Keratinocyte (primary cell): ENCODE measurements at places on chromosomes 4 and X.

DNA sequence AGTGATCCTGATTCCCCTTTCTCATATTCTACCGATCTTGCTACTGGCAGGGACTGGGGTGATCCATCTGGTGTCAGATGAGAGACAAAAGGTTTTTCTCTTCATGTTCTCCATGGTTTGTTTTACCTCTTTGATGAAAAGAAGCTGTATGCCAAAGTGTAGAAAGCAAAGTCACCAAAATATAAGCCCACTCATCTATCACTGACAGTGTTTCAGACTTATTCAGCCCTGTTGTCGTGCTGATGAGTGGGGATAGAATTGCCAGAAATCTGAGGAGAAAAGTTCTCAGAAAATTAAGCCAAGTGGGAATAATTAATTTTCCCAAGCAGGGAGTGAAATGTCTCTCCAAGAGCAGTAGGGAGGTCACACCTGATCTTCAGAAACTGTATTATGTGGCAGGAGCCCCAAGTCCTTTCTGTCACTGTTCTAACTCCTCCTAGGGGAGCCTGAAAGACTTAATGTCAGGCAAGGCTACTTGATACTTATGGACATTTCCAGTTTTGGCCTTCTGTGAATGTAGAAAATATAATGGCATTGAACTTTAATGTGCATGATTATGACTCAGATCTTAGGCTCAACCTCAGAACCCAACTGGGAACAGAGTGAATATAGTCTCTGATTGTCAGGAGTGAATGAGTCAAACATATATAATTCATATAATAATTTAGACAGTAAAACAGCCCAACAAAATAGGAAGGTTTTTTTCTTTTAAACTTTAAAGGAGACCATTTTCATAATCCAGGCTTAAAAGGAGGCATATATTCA is 298.1 kb downstream of the ANKRD50 start:
- DNase-seq, result no peak

GRCh38 chrX:131399678-131400428 is 110.7 kb upstream of the IGSF1 start:
- DNase-seq, result no peak

- DNase-seq, result no peak
These were observed 25.1 kb upstream of the CTSO start for GRCh38 chr4:155978810-155979209.

DNA sequence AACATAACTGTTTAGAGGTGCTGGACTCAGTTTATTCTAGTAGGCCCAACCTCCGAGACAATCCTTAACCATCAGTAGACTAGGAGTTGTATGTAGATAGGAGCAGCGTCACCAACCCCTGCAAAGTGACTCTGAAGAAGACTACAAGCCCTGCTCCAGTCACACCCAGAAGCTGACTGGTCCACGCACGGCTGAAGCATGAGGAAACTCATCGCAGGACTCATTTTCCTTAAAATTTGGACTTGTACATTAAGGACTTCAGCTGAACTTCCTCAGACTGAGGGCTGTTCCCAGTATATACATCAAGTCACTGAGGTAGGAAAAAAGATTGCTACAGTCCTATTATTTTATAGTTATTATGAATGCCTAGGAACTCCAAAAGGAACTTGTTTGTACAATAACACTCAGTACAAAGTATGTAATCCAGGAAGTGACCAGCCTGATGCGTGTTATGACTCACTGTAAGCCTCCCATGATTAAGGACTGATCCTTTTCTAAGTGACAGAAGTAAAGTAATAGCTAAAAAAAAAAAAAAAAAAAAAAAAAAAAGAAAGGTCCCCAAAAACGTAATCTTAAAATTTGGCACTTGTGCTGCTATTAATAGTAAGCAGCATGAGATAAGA is 41.6 kb upstream of the UGT2B7 start:
- DNase-seq, result no peak

GRCh38 chr4:100174985-100175383 is 15.3 kb downstream of the DDIT4L start:
- no peak for DNase-seq

DNA sequence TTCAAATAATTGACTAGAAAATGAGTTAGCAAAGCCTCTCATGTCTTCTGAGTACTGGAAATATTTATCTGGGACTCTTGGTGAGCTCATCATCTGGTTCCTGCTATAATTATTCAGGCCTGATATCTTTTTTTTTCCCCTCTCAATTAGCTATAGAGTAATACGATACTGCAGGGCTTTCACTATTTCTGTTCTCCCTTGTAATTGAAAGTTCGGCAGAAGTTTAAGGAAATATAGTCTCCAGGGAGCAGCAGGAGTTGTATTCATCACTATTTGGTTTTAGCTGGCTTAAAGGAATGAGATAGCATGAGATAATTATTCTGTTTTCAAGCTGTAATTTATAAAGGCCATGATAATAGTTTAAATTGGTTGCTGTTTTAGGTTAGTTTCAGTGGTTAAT is 378.6 kb upstream of the EPHA5 start:
- no peak for DNase-seq

DNA sequence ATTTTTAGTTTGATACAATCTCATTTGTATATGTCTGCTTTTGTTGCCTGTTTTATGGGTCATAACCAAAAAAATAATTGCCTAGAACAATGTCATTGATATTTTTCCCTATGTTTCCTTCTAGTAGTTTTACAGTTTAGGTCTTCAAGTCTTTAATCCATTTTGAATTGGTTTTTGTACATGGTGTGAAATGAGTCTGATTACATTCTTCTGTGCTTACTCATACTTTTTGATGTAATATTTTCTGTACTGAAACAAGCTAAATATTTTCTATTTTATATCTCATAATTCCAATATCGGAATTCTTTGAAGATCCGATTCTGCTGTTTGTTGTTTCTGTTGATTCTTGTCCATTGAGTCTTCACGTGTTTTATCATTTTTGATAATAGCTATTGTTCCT is 10.6 kb downstream of the TMEM156 start:
- DNase-seq, result no peak

DNA sequence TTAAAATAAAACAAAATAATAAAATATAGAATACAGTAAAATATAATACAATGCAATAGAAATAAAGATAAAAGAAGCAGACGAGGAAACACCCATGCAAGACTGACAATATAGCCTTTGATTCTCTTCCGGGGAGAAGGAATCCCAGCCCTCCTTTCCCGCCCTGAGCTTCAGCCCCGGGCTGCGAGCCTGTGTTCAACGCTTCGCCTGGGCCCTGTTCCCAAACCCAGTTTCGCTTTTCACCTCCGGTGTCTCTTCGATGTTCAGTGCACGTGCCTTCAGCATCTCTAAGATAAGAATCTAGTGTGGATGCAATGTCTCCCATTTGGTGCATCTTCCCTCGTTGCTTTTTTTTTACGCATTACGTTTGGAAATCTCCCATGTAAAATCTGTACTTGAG is 38.4 kb upstream of the ARSD start:
- DNase-seq, result no peak

GRCh38 chr4:86891762-86892635 is at the start of gene C4orf36:
C4orf36 (minus strand) TSS chr4:86892422; CDS start chr4:86891520, 902 bp downstream.
- DNase-seq, result peak; percentile 66

GRCh38 chr4:37132351-37132974 is 112.1 kb upstream of the NWD2 start:
- DNase-seq, result no peak

- no peak for DNase-seq
These were observed 100.9 kb downstream of the MAMLD1 start for GRCh38 chrX:150464001-150464400.

GRCh38 chrX:7316887-7317286 is 168.9 kb upstream of the PUDP start:
- no peak for DNase-seq

GRCh38 chrX:31706466-31706865 is 634.6 kb upstream of the FTHL17 start:
- no peak for DNase-seq

DNA sequence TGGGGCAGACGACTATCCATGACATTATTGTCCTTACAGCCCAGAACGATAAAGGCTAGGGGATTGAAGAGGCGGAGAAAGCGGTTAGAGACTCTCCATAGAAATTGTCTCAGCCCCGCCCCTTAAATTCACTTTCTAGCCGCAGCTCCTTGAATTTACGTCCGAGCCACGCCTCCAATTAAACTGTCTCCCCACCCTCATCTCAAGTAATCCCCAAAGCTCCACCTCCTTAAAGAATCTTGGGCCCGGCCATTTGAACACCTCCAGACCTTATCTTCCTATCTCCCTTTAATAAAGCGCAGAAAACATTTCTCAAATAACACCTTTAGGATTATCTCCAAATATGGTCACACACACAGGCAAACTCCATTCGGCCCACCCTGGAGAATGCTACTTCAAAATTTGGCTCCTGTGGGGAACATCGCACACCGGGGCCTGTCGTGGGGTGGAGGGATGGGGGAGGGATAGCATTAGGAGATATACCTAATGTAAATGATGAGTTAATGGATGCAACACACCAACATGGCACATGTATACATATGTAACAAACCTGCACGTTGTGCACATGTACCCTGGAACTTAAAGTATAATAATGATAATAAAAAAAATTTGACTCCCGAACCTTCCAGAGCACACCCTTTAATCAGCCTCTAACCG is 7.2 kb upstream of the MAGIX start:
- no peak for DNase-seq

- DNase-seq, result no peak
These were observed 121.6 kb upstream of the STK26 start for GRCh38 chrX:131901546-131901945.

DNA sequence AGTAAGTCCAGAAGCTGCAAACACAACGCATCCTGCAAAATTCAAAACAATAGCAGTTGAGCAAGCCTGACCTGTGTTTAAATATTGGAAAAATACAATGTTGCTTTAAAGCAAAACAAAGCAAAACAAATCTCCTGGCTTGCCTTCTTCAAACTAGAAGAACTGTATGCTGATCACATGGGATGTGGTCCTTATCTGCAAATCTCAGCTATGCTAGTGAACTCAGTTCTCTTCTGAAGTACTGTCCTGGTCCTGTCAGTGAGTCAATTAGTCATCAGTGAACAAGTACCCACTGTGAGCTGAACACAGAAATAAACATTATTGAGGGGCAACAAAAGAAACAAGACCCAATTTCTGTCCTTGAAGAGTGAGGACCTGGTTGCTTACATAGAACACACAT is 522.5 kb downstream of the SMARCA1 start:
- no peak for DNase-seq

- no peak for DNase-seq
These were observed 29.4 kb downstream of the ARAP2 start for GRCh38 chr4:36214735-36215485.

- no peak for DNase-seq
These were observed 23.7 kb downstream of the AMOT start for GRCh38 chrX:112816908-112817307.

GRCh38 chr4:146916479-146917076 is 29.1 kb downstream of the TTC29 start:
- no peak for DNase-seq

DNA sequence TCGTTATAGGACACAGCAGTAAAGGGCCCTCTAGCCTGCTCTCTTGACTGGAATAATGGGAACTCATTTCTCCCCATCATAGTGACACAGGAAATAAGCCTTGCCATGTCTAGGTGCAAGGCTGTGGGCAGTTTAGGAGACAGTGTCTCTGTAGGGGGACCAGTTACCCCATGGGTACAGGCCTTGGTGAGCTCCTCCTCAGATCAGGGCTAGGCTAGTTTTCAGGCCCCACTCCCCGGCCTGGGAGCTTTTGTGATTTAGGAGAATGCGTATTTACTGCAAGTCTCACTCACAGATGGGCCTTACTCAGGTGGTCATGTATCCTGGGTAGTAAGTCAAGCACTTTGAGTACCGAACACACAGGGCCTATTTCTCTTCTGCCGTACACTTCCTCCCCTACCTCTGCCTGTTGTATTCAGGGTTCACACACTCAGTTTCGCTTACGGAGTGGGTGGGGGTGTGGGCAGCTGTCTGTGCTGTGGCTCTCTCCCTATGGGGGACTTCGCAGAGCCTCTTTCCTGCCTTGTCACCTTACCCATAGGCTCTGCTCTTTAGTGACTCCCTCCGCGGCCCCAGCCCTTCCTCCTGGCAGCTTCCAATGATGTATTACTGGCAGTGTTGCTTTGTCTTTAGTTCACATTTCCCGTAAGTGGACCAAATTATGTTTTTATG is 34.2 kb downstream of the FAM193A start:
- no peak for DNase-seq

DNA sequence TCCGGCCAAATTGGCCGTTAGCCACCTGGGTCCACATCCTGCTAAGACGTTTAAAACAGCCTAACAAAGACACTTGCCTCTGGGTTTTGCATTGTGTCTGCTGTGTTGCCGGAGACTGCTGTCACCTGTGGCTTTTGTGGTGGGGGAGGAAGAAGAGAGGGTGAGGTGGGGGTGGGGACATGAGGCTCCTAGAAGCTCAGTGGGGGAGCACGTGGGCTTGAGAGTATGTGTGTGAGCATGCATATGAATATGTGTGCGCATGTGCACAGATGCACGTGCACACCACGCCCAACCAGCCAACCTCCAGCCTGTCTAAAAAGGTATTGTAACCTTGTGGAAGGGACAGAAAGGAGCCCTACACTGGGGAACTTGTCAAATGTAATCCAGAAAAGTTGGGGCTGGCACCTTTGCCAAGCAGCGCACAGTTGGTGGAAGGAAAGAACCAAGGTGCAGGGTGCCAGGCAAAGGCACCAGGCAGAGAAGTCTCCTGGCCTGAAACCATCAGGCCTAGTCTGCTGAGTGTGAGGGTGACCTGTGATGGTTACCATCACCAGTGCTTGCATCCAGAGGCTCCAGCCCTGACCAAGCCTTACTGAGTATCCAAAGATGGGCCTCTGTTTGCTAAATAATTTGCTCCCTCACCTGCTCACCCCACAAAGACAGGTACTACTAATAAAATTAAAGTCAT is 10.1 kb upstream of the SASH3 start:
- DNase-seq, result no peak

GRCh38 chr4:26877961-26878360 is 17.3 kb downstream of the STIM2 start:
- DNase-seq, result no peak

DNA sequence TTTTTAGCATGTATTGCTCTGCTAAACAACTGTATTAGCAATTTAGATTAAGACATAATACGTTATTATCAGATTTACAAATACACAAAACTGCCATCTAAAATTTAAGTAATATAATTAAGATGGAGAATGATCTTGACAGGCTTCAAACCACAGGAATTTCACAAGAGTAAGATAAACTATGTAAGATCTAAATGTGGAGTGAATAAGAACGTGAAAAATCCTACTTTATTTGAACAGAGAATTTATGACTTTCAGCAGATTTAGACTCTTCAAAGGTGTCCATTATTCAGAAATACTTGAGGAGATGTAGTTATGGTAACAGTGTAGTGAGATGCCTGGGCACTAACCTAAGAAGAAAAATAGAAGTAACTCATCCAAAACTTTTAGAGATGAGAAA is 73.2 kb downstream of the SLC4A4 start:
- DNase-seq, result no peak

DNA sequence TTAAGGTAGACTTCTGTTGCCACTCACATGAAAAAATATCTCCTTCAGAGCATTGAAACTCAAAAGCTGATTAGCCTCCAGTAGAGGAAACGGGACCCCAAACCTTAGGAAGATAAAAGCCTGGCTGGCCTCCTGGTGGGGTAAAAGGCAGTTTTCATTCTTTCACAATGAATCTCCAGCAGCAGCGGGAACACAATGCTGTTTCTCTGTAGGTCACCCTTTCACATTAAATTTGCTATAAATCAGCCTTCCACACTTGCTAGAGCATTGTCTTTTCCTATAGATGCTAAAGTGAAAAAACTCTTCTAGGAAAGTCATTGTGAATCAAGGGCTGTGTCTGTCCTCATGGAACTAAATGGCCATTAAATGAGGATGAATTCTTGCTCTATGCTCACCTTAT is 207.3 kb upstream of the MAGEB2 start:
- no peak for DNase-seq
